MCF 10A (cell line): ENCODE measurements at places on chromosomes 7 and 10.

- no peaks in the 10 kb centered on the region for H3K4me1 ChIP-seq
- no peak for DNase-seq
- no peak overlapping the region for H3K4me3 ChIP-seq
- peaks cover 19% of the 10 kb centered on the region for H3K27me3 ChIP-seq
- no peaks in the 10 kb centered on the region for H3K36me3 ChIP-seq
- H3K27ac ChIP-seq = no peak overlapping the region
Observed at GRCh38 chr7:87543623-87544022, 57.1 kb downstream of the ABCB1 start.

DNA sequence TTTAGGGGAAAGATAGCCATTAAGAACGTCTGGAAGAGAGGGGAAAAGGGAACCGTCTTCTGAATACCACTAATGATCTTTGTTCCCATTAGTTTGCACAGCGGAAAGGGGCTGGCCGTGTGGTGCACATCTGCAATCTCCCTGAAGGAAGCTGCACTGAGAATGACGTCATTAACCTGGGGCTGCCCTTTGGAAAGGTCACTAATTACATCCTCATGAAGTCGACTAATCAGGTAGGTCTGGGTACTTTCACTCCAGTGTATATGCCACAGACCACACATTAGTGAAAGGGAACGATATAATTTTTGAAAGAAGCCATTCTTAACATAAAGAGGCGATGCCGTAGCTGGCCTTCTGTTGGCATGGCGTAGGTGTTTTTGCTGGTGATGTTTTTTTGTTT lies 74.3 kb upstream of the PDCD4 start:
- no peak overlapping the region for H3K27ac ChIP-seq
- H3K36me3 ChIP-seq = no peaks in the 10 kb centered on the region
- peaks cover 9% of the 10 kb centered on the region for H3K4me1 ChIP-seq
- no peak for DNase-seq

DNA sequence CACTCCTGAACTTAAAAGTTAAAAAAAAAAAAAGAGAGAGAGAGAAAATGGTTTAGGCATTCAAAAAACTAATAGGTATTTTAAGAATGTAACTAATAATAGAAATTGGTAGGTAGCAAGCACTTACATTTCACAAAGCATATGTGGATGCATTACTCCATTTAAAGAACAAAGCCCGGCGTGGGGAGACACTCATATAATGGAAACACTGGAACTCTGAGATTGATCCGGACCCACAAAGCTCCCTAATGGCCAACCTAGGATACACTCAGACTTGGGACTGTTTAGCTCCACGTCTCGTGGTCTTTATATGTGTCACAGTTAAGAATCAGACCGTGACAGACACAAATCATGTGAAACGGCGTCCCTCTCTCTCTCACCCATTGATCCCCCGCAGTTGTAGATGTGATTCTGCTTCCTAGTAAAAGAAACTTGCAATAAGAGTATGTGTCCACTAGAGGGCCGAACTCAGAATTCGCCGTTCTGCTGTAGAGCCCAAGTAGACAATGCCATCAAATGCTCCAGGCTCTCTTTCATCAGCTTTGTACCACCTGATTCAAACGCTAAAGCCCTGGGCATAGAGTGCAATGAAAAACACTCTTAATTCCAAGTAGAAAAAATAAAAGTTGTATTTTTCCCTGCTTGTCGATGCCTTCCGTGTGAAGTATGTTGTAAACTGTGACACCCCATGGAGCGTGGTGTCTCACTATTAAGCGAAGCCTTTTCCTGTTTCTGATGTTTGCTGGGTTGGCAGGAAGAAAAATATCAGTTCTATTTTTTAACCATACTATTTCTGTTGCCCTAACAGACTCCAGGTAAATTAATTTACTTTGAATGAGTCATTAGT lies 429.0 kb upstream of the MTPN start:
- H3K27ac ChIP-seq = no peak overlapping the region
- peaks cover 62% of the 10 kb centered on the region for H3K27me3 ChIP-seq
- peak; percentile 61 for DNase-seq
- no peaks in the 10 kb centered on the region for H3K4me1 ChIP-seq

GRCh38 chr10:111973826-111974225 lies 209.7 kb downstream of the GPAM start:
- no peak overlapping the region for H3K4me3 ChIP-seq
- H3K36me3 ChIP-seq = no peaks in the 10 kb centered on the region
- no peak for DNase-seq

GRCh38 chr10:62133618-62134017 lies 135.0 kb downstream of the RTKN2 start:
- DNase-seq = no peak
- peaks cover 6% of the 10 kb centered on the region for H3K4me1 ChIP-seq
- H3K36me3 ChIP-seq = peaks cover 4% of the 10 kb centered on the region
- H3K4me3 ChIP-seq = no peak overlapping the region

DNA sequence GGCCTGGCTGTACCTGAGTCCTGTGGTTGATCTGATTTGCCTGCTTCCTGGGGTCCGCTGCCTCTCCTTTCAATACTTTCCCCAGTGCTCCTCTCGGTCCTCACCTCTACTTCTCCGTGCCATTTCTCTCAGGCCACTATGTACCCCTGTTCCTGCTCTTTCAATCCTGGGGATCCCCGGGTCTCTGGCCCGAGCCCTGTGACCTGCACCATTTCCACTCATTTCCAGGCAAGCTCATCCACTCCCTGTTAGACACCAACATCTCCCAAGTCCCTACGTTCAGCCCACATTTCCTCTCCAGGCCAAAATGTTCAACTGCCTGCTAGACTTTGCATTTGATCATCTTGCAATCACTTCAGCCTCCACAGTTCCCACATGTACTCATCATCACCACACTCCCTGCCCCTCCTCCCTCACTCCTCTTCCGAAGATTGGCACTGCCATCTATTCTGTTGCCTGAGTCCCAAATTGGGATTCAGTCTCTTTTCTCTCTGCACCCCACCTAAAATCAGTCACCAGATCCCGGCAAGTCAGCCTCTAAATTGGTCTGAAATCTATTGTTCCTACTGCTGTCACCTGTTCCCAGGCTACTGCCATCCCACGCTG lies 34.4 kb upstream of the ZMIZ1 start:
- H3K27me3 ChIP-seq = peaks cover 17% of the 10 kb centered on the region
- no peaks in the 10 kb centered on the region for H3K4me1 ChIP-seq
- DNase-seq = no peak
- no peaks in the 10 kb centered on the region for H3K36me3 ChIP-seq

DNA sequence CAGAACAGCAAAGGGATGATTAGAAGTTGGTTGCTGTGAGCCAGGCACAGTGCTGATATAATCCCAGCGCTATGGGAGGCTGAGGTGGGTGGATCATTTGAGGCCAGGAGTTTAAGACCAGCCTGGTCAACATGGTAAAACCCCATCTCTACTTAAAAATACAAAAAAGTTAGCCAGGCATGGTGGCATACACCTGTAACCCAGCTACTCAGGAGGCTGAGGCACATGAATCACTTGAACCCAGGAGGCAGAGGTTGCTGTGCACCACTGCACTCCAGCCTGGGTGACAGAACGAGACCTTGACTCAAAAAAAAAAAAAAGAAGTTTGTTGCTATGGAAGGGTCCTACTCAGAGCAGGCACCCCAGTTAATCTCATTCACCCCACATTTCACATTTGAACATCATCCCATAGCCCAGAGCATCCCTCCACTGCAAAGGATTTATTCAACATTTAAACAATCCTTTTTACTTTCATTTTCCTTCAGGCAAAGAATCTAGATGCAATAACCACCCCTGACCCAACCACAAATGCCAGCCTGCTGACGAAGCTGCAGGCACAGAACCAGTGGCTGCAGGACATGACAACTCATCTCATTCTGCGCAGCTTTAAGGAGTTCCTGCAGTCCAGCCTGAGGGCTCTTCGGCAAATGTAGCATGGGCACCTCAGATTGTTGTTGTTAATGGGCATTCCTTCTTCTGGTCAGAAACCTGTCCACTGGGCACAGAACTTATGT lies 4.1 kb downstream of the IL6 start:
- H3K36me3 ChIP-seq = peaks cover 5% of the 10 kb centered on the region
- peak overlapping the region; percentile 71 for H3K4me3 ChIP-seq
- peak; percentile 87 for DNase-seq
- peak overlapping the region; percentile 75 for H3K27ac ChIP-seq

GRCh38 chr7:11486271-11486670 lies 345.7 kb downstream of the THSD7A start:
- H3K27ac ChIP-seq = no peak overlapping the region
- H3K4me1 ChIP-seq = no peaks in the 10 kb centered on the region
- no peaks in the 10 kb centered on the region for H3K27me3 ChIP-seq
- H3K36me3 ChIP-seq = no peaks in the 10 kb centered on the region
- H3K4me3 ChIP-seq = no peak overlapping the region
- DNase-seq = no peak

DNA sequence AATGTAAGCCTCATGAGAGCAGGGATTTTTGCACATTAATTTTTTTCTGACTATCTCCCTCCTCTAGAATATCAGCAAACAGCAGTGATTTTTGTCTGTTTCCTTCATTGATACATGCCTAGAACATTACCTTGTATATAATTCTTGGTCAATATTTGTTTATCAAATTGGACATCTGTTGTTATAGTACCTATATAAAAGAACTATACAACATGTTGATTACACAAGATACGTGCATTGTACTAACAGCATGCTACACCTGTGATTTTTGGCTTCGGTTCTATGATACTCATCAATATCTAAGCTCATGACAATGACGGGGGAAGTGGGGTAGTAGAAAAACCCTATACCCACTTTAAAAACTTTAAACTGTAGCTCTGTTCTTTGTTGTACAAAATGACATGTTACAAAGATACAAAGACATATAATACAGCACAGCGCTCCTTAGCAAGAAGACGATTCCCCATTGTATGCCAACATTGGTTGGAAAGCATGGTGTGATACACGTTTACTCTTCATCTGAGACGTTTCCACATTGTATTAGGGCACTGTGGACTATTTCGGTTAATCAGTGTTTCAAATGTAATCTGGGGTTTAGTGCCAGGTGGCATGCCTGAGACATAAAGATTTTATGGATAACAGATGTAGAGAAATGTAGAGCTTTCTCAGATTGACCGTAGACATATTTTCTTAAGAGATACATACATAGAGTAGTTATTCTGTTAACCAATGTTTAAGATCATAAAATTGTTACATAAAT lies 70.5 kb upstream of the FOXP2 start:
- no peaks in the 10 kb centered on the region for H3K4me1 ChIP-seq
- H3K4me3 ChIP-seq = no peak overlapping the region
- H3K27ac ChIP-seq = no peak overlapping the region
- peaks cover 60% of the 10 kb centered on the region for H3K27me3 ChIP-seq
- H3K36me3 ChIP-seq = no peaks in the 10 kb centered on the region

- H3K27me3 ChIP-seq = no peaks in the 10 kb centered on the region
- H3K36me3 ChIP-seq = peaks cover 6% of the 10 kb centered on the region
- DNase-seq = peak; percentile 94
- H3K4me3 ChIP-seq = peak overlapping the region; percentile 42
- H3K27ac ChIP-seq = peak overlapping the region; percentile 88
Observed at GRCh38 chr10:72242675-72243074, 26.6 kb upstream of the ASCC1 start.

GRCh38 chr7:119270644-119271043 lies 1002.3 kb upstream of the KCND2 start:
- H3K27ac ChIP-seq = no peak overlapping the region
- no peak overlapping the region for H3K4me3 ChIP-seq
- no peaks in the 10 kb centered on the region for H3K36me3 ChIP-seq
- H3K4me1 ChIP-seq = no peaks in the 10 kb centered on the region

DNA sequence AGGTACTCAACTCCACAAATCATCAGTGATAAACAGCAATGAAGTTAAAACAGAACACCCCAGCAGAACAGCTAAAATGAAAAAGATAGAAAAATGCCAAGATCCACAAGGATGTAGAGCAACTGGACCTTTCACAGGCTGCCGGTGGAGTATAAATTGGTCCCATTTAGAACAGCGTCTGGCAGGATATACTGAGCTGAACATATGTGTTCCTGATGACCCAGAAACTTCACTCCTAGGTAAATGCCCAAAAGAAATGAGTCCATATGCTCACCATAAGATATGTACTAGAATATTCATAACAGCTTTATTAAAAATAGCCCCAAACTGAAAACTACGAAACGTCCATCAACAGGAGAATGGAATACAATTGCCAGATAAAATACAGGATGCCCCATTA lies 102.4 kb downstream of the OAT start:
- H3K4me1 ChIP-seq = peaks cover 8% of the 10 kb centered on the region
- DNase-seq = no peak
- H3K27me3 ChIP-seq = no peaks in the 10 kb centered on the region
- no peaks in the 10 kb centered on the region for H3K36me3 ChIP-seq
- H3K4me3 ChIP-seq = no peak overlapping the region
- no peak overlapping the region for H3K27ac ChIP-seq

DNA sequence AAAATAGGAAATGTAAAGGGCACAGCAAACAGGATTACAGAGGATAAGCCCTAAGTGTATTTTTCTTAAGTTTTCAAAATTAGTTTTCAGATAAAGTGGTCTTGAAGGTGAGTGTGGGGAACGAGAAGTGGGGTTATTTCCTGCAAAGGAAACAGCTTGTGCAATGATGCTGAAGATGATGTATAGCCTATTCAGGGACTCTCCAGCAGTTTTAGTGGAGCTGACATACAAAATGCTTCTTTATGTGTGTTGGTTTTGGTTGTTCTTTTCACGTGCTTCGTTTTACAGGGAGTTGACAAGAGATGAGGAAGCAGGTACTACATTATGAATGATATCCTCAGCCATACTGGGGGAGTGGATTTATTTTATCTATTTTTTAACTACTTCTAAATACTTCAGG lies 20.5 kb downstream of the CASD1 start:
- H3K4me3 ChIP-seq = no peak overlapping the region
- H3K36me3 ChIP-seq = peaks cover 20% of the 10 kb centered on the region
- H3K27me3 ChIP-seq = no peaks in the 10 kb centered on the region
- no peak for DNase-seq

GRCh38 chr10:14534152-14534551 lies 203.4 kb upstream of the FRMD4A start:
- H3K27me3 ChIP-seq = no peaks in the 10 kb centered on the region
- no peak overlapping the region for H3K4me3 ChIP-seq
- no peaks in the 10 kb centered on the region for H3K4me1 ChIP-seq
- DNase-seq = no peak
- H3K27ac ChIP-seq = no peak overlapping the region
